ENCODE measurements at places on chromosomes 2 and 18. TPM values are rescaled to one million over a fixed set of nuclear protein-coding genes. Genes with fewer than 3 reads are reported as not detected.

Gene RTKN
- total RNA-seq, result 76.0 TPM

DNA sequence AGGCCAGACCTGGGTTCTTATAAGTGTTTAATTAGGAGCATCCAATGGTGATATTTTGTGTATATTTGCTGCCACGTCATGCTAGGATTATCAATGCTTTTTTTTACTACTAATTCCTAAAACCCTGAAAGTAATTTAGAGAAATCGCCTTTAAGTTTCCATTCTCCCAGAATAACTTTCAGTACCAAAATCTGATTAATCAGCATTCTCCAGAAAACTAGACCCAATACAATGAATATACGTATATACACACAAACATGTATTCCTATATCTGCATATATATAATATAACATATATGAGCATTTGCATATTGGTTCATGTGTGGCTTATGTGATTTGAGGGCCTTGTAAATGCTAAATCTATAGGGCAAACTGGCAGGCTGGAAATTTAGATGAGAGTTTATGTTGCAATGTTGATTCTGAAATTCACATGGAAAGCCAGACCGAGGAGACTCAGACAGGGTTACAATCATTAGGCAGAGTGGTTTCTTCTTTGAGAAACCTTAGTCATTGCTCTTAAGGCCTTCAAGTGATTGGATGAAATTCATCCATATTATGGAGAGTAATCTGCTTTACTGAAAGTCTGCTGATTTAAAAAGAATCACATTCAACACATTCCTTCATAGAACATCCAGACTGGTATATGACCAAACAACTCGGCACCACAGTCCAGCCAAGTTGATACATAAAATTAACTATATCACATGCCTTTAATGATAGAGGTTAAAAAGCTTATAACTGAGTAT lies 65.9 kb upstream of the RGPD4 start:
- DNase-seq, result no peak

Gene LRRTM4
- total RNA-seq, result 18.1 TPM

Gene TRIM43
- not detected for total RNA-seq
